ENCODE measurements at places on chromosomes 7 and 10. TPM values are rescaled to one million over a fixed set of nuclear protein-coding genes. Genes with fewer than 3 reads are reported as not detected.

The HABP2 gene
- total RNA-seq: 0.27 TPM

DNA sequence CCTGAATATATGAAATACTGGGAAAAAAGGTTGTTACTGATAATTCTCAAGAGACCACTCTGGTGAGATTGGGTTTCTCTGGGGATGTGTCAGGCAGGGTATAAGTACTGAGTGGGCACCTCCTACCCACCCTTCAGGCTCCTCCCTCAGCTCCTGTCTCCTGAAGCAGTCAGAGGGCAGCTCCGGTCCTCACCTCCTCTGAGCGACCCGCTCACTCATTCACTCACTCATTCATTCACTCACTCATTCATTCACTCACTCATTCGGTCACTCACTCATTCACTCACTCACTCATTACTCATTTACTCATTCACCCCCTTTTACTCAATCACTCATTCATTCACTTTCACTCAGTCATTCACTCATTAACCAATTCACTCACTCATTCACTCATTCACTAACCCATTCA lies 6.9 kb upstream of the PFKP start:
- no peak for DNase-seq

DNA sequence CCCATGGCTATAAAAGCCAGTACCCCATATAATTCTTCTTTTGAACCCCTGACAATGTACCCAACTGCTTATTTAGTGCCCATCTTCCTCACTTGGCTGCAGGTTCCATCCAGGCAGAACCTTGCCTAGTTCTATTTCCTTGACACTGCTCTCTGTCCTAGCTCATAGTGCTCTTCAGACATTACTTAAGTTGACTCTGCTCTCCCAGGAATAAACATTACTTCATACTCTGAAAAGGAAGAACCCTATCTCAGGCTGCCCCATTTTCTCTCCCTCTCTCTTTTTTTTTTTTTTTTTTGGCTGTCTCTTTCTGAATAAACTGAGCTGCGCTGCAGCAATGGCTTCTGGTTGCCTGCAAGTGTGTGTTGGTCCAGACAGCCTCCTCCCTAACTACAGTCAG lies 21.0 kb downstream of the ACTA2 start:
- DNase-seq: no peak

The NCF1 gene
- 2.2 TPM for total RNA-seq

- no peak for DNase-seq
Measured at GRCh38 chr7:102472126-102473041, 6.3 kb downstream of the POLR2J start.

Measured in hematopoietic multipotent progenitor cell (in vitro differentiated cells).